ENCODE measurements at places on chromosomes 2 and 18.

DNA sequence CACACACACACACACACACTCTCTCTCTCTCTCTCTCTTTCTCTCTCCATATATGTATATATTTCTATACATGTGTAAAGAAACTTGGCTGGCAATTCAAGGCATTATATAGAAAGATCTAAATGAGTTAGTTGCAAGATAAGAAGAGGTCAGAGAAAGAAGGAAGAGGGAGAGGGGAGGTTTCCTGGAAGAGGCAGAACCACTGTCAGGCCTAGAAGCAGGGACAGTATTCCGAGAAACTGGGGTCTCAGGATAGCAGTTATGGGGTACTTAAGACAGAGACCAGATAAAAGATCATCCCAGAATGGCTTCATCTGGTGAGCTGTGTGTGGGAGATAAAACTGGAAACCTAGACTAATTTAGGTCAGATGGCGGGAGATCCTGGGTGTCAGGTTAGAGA is 180.8 kb downstream of the CAMKMT start:
- DNase-seq: no peak

DNA sequence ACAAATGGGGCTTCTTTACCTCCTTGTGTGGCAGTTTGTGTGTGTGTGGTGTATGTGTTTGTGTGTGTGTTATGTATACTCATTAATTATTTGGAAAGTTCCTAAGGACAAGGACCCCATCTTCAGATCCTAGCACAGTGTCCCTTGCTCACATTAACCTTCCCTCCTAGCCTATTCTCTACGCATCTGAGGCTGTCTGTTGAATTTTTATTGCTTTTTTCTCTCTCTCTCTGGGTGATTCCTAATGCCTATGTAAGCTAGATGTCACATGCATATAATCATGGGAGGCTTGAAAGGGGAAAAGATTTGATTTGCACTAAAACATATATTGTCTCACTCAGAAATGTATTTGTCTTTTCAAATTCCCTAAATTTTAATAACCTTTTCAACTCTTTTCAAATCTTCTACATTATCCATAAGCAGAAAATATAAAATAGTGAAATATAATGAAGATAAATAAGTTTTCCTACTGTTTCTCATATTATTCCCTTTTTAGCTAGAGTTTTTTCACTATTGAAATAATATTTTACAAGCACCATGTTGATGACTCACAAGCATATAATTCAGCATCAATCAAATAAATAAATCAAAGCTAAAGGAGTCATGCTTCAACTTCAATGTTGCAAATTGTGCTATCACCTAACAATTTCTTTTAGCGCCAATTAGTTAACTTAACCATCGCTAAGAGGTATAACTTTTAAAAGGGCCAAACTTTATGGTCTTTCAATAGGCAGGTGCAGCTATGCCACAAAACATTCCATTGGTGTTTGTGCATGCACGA is 199.0 kb upstream of the ERBB4 start:
- no peak for DNase-seq

DNA sequence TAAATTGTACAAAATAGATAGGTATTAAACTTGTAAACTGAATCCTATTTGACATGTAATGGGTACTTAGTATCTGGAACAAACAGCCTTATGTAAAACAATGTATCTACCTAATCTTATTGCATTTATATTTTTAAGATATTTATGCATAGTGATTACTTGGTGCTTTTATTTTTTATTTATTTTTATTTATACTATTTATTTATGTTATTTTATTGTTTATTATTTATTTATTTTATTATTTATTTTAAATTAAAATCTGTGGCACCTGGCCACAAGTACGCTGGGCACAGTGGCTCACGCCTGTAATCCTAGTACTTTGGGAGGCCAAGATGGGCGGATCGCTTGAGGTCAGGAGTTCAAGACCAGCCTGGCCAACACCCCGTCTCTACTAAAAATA is 26.9 kb downstream of the MRO start:
- no peak for DNase-seq

DNA sequence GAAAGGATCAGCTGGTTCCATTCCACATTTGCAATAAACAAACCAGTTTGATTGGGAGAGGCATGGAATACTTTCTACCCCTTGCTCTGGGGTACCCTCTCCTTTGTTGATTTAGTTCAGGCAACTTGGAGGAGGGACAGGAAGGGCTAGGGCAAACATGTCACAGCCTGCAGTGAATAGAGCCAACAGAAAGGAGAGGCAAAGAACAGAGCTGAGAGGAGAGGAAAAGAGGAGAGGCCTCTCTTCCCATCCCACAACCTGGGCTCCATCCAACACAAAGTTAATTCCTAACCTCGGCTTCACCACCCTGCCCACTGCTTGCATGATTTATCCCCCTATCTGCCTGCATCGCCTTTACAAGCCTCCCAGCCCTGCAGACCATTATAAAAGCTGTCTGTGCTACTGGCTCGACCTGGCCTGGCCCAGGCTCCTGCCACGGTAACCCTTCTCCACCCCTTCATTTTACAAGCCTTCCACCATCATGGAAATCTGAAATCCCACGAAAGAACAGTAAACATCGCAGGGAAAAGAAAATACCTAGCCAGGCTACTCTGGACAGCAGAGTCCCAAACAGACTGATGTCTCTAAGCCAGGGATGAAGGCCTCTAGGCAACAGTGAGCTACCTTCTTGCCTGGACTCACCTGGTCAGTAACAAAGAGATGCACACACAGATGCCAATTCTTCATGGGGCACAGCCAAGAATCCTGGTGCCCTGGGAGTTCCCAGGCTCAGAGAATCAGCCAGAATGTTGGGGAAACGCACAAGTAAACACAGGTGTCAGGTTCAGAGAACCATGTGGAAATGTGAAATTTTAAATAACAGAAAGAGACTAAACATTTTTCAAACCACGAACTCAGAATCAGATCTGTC is 43.6 kb downstream of the NHEJ1 start:
- no peak for DNase-seq

DNA sequence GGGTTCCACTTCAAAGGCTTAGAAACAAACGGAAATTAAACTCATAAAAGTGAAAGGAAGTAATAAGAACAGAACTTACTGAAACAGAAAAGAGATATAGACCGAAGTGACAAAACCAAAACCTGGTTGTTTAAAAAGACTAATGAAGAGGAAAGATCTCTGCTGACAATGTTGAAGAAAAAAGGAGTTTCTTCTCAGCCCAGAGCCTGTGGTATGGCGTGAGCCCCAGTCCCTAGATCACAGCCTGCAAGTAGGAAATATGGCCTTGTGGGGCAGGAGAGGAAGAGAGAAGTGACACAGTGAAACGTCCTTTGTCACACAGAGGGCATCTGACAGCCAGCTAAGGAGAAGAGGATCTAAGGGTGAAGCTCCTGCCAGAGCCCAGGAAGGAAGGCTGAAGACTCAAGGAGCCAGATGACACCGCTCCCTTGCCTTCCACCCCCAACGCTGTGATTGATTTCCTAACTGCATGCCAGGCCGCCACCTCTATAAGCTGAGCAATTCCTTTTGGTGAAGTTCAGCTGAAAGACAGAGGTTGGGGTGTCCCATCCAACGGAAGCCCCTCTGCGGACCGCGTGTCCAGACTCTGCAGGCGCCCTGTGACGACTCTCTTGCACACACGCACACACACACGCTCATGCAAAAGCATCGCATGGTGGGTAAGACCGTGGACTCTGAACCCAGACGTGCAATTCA is 141.1 kb downstream of the HDAC4 start:
- peak; percentile 44 for DNase-seq
